CD8-positive, alpha-beta memory T cell (primary cell): ENCODE measurements at places on chromosomes 13 and 19. TPM values are rescaled to one million over a fixed set of nuclear protein-coding genes. Genes with fewer than 3 reads are reported as not detected.

The ZNF134 gene
- total RNA-seq: 22.1 TPM

The KLK15 gene
- not detected for total RNA-seq

The CLEC17A gene
- 0.72 TPM for total RNA-seq

GRCh38 chr19:9934132-9934950 is 2.0 kb downstream of the OLFM2 start:
- DNase-seq: peak; percentile 82

- peak; percentile 49 for DNase-seq
Measured at GRCh38 chr19:6590827-6591319, at the start of gene CD70. Gene CD70, minus strand, starts transcription at chr19:6591150. Its CDS starts 148 bp downstream, at chr19:6591002.

- DNase-seq: peak; percentile 83
Measured at GRCh38 chr19:4768934-4769777, 22.4 kb upstream of the FEM1A start.
